ENCODE measurements at places on chromosomes 4 and X.

GRCh38 chr4:1612278-1613098, 71.6 kb downstream of the FAM53A start:
- no peak for DNase-seq

- no peak for DNase-seq
Measured at GRCh38 chr4:42736527-42737195, 79.8 kb upstream of the ATP8A1 start.

DNA sequence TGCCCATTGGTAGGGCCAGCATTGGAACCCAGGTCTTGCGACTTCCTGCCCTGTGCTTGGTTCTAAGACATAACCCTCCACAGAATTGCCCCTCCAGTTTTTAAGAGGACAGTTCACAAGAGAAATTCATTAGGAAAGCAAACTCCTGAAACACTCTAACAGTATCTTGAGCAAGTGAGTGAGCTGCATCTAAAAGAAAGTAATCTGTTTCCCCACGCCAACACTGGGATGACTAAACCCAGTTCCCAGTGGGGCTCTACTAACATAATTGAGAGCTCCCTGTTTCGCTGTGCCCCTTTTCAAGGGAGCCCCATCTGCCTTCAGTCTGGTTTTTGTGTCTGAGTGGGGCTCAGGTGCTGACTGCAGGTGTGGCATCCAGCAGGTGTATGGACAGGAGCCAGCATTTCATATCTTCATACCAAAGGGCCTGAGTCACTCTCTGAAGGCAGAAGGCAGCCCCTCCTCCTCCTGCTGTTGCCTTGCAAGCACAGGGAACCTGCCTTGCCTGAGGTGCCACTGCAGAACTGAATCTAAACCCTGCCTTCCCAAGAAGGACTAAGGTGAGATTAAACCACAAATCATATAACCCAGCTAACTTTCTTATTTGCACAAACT, 8.0 kb downstream of the AMOT start:
- DNase-seq, result no peak

DNA sequence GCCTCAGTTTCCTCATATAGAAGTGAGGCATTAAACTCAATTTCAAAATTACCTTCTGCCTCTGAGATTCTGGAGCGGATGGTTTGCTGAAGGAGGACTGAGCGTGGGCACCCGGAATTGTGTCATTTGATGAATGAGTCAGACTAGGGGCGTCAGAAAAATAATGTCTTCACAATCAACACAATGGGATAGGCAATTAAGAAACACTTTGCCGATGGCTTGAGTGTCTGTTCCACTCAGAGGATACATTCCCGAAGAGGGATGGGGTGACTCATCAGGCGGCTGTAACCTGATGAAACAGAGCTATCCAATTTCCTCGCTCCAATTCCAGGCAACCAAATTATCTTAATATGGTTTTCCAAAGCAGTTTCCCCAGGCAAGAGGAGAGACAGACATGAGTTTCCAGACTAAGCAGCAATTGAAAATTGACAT, 1.2 kb upstream of the CHRNA9 start:
- no peak for DNase-seq

GRCh38 chrX:116409219-116409618, 27.2 kb upstream of the SLC6A14 start:
- no peak for DNase-seq

- no peak for DNase-seq
Measured at GRCh38 chr4:107497054-107497453, 223.0 kb downstream of the PAPSS1 start.

DNA sequence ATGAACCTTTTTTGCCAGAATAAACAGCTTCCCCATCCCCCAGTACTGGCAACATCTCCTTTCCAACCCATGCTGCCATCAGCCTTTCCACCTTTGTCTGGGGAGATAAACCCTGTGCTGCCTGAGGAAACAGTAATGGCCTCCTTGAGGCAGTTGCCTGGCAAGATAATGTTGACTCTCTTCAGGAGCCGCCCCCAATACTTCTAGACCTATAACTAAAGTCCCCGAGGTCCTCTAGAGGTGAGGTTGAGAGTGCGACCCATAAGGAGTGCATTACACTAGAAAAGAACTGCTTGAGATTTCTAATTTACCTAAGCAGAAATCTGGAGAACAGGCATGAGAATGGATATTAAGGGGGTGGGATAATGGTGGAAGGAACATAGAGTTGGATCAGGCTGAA, 963.2 kb upstream of the PCDH7 start:
- DNase-seq, result no peak

GRCh38 chrX:132740316-132741123, 217.9 kb downstream of the HS6ST2 start:
- no peak for DNase-seq

DNA sequence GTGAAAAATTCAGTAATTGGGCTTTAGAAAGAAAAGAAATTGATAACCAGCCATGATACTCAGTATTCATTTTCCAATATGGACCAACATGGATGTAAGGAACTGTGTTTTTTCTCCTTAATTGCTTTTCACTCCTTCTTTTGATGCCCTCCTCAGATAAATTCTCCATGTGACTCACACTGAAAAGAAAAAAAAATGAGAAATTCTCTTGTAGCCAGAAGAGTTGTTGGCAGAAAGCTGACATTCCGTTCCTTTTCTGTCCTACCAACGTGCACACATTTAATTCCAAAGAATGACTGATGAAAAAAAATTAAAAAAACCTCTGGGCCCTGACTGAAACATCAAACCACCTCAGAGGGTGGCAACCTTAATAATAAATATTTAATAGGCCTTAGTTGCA, 153.1 kb downstream of the AMELX start:
- DNase-seq, result no peak

- DNase-seq, result no peak
Measured at GRCh38 chrX:72316408-72317110, 10.8 kb upstream of the CITED1 start.

GRCh38 chr4:1318488-1319213, 28.4 kb upstream of the UVSSA start:
- DNase-seq, result no peak

DNA sequence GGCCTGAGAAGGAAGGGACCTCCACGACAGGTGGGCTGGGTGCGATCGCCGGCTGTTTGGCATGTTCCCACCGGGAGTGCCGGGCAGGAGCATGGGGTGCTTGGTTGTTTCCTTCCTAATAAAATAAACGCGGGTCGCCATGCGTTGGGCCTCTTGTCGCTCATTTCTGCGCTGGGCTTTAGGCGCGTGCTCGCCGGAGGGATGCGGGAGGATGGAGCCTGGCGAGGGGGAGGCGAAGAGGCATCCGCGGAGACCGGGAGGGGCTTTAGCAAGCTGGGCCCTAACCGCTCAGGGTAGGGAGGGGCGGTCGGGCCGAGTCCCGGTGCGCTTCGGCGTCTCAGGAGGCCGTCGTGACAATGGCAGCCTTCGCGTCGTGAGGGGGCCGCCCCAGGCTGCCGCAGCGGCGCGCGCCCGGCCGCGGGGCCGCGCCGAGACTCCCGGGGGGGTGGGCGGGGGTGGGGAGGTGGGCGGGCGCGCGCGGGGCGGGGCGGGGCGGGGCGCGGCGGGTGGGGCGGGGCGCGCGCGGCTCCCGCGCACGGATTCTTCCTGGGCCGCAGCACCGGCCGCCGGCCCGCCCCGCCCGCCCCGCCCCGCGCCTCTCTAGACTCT, 476 bp upstream of the GDI1 start:
- DNase-seq, result no peak

DNA sequence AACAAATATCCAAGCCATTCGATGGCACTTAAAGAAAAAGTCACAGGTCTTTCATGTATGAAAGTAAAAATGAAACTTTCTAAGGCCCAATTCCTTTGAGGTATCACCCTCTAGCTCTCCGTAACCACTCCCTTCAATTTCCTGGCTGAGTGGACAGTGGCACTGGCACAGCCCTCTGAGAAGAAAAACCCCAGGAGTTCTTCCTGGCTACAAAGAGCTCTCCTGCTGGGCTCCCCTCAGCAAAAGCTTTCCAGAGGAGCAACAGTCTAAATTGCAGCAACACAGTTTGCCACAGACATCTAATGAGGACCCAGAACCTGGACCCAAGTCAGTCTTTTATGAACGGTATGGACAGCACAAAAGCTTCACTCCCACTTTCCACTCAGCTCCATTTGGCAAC, 71.8 kb downstream of the FUNDC1 start:
- DNase-seq, result no peak

GRCh38 chrX:121337816-121338215, 290.4 kb downstream of the GLUD2 start:
- DNase-seq, result no peak

DNA sequence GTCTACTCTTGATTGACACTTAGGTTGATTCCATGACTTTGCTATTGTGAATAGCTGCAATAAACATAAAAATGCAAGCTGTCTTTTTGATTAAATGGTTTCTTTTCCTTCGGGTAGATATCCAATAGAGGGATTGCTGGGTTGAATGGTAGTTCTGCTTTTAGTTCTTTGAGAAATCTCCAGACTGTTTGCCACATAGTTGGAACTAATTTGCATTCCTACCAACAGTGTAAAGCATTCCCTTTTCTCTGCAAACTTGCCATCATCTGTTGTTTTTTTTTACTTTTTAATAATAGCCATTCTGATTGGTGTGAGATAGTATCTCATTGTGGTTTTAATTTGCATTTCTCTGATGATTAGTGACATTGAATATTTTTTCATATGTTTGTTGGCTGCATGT, 122.2 kb upstream of the PRKG2 start:
- DNase-seq, result no peak

DNA sequence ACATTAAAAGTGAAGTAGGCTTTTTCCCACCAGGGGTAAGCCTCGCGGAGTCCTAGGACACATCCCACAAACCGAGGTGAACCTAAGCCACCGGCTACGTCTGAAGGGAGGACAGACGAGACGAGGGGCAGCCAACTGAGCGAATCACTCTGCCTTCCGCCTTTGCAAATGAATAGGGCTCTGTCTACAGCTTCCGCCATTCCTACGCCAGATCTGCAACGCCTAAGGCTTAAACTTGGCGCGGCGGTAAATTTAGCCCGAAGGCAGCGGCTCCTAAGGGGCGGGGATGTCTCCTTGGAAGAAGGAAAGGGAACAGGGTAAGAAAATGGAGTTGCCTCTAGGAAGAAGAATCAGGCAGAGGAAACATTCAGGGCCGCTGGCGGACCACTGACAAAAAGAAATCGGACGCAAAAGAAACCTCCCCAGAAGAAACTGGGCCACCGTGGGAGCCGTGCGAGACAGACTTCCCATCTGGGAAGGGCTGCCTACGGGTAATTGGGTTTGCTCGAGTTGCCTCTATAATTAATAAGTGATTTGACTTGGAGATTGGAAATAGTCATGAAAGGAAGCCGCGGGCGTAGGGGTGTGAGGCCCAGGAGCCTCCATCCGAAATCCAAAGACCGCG, 90.5 kb downstream of the BCOR start:
- DNase-seq, result no peak

DNA sequence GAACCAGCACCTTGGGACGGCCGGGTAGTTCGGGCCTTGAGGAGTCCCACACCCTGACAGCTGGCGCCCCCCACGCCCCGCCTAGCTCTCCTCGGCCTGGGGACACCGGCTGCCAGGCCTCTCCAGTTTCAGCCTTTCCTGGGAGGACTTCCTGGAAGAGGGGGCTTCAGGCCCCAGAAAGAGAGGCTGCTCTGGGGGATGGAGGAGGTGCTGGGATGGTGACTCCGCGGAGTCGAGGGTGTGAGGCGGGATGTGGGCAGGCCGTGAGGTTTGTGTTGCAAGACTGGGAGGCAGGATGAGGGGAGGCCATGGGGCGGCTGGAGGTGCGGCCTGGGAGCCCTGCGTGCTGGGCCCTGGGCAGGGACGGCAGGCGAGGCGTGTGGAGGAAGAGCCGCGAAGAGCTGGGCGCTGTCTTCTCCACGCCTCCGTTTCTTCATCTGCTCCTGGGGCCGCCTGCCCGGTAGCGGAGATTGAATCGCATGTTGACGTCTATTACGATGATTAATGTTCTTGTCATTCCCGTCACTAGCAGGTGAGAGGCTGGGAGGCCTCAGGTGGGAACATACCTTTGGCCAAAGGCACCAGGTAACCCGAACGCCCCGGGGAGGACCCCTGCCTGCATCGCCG, 918 bp upstream of the FGFRL1 start:
- DNase-seq, result no peak

DNA sequence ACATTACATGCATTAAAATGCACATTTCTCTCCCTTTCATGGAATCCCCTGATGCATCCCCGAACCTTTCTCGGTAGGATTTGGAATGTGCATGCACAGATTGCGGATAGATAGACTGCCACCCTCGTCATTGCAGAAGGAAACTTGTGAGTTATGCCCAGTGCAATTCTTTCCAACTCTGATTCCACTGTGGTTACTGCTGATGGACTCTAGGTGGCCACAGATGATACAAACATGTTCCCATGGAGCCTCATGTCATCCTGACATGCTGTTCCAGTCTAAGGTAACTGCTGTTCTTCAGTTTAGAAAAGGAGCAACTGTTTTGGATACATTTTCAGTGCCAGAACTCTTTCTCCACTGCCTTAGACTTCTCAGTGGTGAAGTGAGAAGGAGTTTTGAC, 9.1 kb upstream of the VCX3B start:
- no peak for DNase-seq

GRCh38 chr4:124940387-124940786, 227.9 kb upstream of the ANKRD50 start:
- DNase-seq, result no peak

- no peak for DNase-seq
Measured at GRCh38 chr4:35697210-35697736, 547.0 kb downstream of the ARAP2 start.

GRCh38 chr4:150518559-150518958, 63.4 kb upstream of the MAB21L2 start:
- DNase-seq, result no peak

GRCh38 chrX:119579414-119579813, 5.1 kb downstream of the UBE2A start:
- no peak for DNase-seq

DNA sequence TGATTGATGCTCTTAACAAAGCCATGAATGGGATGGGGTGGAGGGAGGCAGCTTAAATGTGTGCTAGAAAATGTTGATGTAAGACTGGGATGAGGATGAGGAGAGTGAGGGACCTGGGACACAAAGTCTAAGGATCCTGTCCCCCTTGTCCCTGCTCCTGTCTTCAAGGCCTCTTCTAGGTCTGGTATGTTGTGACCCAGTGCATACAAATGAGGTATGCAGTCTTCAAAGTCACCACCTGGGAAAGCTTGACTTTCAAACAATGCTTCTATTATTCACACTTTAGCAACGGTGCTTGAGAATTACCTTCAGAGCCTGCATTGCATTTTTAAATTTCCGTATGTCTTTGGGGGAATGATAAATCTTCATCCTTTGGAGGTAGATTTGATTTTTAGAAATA, 88.4 kb upstream of the SLC34A2 start:
- DNase-seq, result no peak

DNA sequence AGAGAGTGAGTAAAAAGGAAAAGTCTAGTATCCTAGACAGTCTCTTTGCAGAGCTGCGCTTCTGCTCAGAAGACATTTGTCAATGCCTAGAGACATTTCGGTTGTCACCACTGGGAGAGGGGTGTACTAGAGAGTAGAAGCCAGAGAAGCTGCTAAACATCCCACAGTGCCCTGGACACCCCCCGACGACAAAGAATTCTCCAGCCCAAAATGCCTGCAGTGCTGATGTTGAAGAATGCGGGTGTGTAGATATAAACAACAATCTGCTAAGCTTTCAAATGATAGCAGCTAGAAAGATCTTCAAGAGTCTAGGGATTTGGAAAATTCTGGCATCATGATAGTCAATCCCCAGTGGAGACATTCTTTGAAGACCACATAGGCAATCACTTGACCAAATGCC, 90.1 kb downstream of the PALLD start:
- DNase-seq, result no peak
